ENCODE measurements at places on chromosomes 4 and X.

DNA sequence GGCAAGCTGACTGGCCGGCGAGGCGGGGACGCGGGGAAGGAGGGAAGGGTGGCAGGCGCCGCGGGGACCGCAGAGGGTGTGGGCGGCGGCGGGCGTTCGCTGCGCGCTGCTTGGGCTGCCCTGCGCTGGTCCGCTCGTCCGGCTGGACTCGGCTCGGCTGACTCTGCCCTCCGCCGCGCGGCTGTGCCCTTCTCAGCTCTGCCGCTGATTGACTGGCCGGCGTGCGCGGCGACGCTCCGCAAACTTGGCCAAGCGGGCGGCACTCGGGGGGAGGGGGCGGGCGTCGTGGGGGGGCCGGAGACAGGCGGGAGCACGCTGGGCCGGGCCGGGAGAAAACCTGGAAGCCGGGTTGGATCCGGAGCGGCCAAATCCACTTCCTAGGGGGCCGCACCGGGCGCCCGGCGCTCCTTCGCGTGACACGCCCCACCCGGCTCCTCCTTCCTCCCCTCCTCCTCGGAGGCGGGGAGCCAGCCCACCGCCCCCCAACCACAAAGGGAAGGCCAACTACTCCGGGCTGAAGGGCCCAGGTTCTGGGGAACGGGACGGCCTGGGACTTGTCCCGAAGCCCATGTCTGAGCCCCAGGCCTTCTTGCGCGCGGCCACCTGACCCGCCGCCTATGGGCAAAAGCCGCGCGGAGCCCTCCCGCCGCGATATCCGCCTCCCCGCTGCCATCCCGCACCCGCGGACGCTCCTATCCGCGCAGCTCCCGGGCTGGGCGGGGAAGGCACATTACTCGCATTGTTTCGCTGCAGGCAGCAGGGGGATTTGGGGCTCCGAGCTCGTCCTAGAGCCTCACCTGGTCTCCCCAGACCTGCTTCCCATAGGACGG, at the start of gene GPC4:
TSS of gene GPC4 (minus strand) at position 214 of the 830 bp plus-strand sequence. CDS start 524 bp downstream, outside the sequence.
- no peak for DNase-seq

GRCh38 chrX:8730812-8731558, 952 bp downstream of the ANOS1 start:
- no peak for DNase-seq

GRCh38 chr4:120765260-120765680, 157.3 kb downstream of the PRDM5 start:
- DNase-seq: no peak

GRCh38 chrX:37509349-37509748, 62.1 kb upstream of the LANCL3 start:
- DNase-seq: no peak

- no peak for DNase-seq
These were observed 904.9 kb upstream of the EPHA5 start for GRCh38 chr4:66575008-66575696.

GRCh38 chrX:69021141-69021960, 143.9 kb downstream of the PJA1 start:
- DNase-seq: no peak

DNA sequence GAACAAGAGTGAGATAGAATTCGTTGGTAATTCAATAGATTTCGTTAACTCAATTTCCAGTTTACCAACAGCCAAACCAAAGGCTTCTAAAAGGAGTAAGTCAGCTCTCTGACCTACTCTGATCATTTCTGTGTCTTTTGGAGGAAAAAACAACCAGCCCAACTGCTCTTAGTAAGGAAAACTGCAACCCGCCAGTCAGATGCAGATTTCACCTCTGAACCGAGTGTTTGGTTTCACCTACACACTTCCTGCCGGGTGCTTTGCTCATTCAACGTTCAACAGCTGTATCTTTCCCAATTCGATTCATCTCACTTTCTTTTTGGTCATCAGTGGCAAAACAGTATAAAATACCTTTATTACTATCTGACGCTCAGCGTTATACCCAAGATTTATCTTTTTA, 24.5 kb downstream of the TMSB4X start:
- DNase-seq: peak; percentile 64
